Mammary microvascular endothelial cell (primary cell): ENCODE measurements at places on chromosomes 3 and 15. TPM values are rescaled to one million over a fixed set of nuclear protein-coding genes. Genes with fewer than 3 reads are reported as not detected.

The GP9 gene
- total RNA-seq = 0.53 TPM in 1 of 2 replicates, not detected in the other

The ITPR1 gene
- 9.9 and 13.6 TPM in 2 replicates for total RNA-seq

The WWTR1 gene
- 68.7 and 73.6 TPM in 2 replicates for total RNA-seq

The TBCCD1 gene
- total RNA-seq = 14.5 and 16.3 TPM in 2 replicates

The CTXND1 gene
- not detected in 2 replicates for total RNA-seq

The GOLGA6D gene
- not detected in 2 replicates for total RNA-seq

The PAQR9 gene
- not detected in 2 replicates for total RNA-seq

The TNNC1 gene
- total RNA-seq = not detected in 2 replicates

The C3orf52 gene
- 2.1 and 4.0 TPM in 2 replicates for total RNA-seq

The KNG1 gene
- not detected in 2 replicates for total RNA-seq

The PLSCR2 gene
- not detected in 2 replicates for total RNA-seq

The ADCY5 gene
- total RNA-seq = not detected in 2 replicates

The FETUB gene
- not detected in 2 replicates for total RNA-seq

The CRYBG3 gene
- 11.5 and 15.0 TPM in 2 replicates for total RNA-seq

The AP3B2 gene
- not detected in 2 replicates for total RNA-seq

The GPR15 gene
- total RNA-seq = not detected in 2 replicates

The ALDH1A3 gene
- 39.8 and 46.6 TPM in 2 replicates for total RNA-seq

The HRG gene
- total RNA-seq = not detected in 2 replicates

The SCAANT1 gene
- not detected in 2 replicates for total RNA-seq

The PLCH1 gene
- not detected in 2 replicates for total RNA-seq

The ITIH1 gene
- not detected in 2 replicates for total RNA-seq

The FGF7 gene
- total RNA-seq = under 0.01 TPM in 1 of 2 replicates, not detected in the other

The GOLGA6B gene
- not detected in 2 replicates for total RNA-seq

The SH3GL3 gene
- total RNA-seq = not detected in 2 replicates

The RBP2 gene
- not detected in 2 replicates for total RNA-seq

The PLCL2 gene
- 8.9 and 9.1 TPM in 2 replicates for total RNA-seq

The MRAS gene
- total RNA-seq = 3.5 and 4.7 TPM in 2 replicates

The WDR49 gene
- not detected in 2 replicates for total RNA-seq

The FAM107A gene
- 83.0 and 85.8 TPM in 2 replicates for total RNA-seq

The HYAL3 gene
- 6.6 and 15.1 TPM in 2 replicates for total RNA-seq

The SUCNR1 gene
- not detected in 2 replicates for total RNA-seq

The KIAA1143 gene
- total RNA-seq = 18.3 and 18.7 TPM in 2 replicates

The KLHL6 gene
- total RNA-seq = 12.3 and 14.0 TPM in 2 replicates

The PLA2G4D gene
- not detected in 2 replicates for total RNA-seq

The OSTN gene
- not detected in 2 replicates for total RNA-seq

The UBA7 gene
- total RNA-seq = 36.6 and 46.2 TPM in 2 replicates

The MKRN2OS gene
- not detected in 2 replicates for total RNA-seq
